Activated CD4-positive, alpha-beta memory T cell treated with anti-CD3 and anti-CD28 coated beads, Interleukin-2, amount 10 ng/mL, durations not matched to agents 7 days and 5 days (primary cell): ENCODE measurements at places on chromosomes 4 and X.

GRCh38 chr4:152467101-152467500, 68.8 kb downstream of the FBXW7 start:
- no peak for DNase-seq

DNA sequence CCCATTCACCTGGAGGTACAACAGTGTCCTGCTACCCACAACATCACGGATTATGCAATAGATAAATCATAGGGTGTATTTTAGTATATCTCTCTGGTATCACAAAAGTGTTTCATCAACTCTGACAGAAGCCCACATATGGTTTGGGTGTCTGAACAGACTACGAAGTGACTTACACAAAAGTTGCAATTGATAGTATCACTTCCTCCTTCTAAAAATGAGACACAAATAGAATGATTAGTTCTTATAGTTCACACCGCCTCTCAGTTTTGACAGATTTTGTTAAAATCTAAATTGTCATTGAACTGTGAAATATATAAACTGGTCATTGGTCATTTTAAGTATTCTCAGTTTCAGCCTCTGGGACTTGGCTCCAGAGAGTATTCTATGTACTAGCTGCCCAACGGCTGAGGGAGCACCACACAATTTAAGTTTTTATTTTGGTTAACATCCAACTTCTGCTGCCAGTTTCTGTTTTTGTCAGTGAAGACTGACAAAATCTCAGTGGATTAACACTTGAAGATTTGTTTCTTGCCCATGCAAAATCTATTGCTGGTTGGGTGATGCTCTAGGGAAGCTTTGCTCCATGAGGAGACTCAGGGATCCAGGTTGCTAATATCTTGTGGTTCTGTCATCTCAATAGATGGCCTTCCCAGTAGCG, 113.8 kb upstream of the PUDP start:
- no peak for DNase-seq

GRCh38 chr4:149552601-149553000, 263.0 kb downstream of the IQCM start:
- no peak for DNase-seq

DNA sequence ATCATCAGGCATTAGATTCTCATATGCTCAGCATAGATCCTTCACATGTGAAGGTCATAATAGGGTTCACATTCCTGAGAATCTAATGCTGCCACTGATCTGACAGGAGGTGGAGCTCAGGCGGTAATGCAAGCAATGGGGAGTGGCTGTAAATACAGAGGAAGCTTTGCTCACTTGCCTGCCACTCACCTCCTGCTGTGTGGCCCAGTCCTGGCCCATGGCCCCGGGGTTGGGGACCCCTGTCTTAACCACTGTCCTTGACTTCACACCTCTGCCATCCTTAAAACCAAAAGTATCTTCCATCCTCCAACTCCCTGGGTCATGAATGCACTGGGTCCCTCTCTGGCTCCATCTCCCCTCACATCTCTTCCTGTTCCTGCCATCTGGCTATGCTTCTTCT, 129.1 kb downstream of the HMX1 start:
- no peak for DNase-seq

DNA sequence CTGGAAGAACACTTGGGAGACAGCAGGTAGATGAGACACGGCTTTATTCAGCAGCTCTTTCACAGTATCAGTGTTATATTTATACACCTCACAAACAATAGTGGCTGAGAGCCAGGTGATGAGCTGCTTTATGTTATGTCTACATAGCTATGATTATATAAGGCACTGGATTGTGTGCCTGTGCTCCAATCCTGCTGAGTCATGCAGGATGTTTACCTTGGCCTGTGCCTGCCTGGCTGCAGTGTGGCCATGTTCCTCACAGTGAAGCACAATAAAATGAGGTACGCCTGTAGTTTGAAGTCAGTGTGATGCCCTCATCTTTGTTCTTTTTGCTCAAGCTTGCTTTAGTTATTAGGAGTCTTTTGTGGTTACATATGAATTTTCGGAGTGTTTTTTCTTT, 31.3 kb downstream of the CXCL13 start:
- DNase-seq = no peak

DNA sequence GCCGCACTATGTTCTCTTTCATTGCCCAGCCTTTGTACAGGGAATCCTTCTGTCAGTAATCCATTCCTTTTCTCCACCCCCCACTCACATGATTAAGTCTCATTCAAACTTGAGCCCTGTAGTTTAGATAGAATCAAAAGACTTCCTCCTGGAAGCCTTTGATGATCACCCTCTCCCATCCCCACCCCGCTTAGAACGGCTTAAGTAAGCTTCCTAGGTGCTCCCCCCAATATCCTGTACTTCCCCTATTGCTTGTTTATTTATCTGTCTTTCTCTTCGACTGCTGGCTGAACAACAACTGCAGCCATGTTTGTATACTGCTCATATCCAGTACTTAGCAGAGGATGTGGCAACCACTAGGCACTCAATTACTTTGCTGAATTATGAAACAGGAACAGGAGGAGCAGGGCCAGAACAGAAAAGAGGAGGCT, 38.5 kb upstream of the GPC3 start:
- no peak for DNase-seq

DNA sequence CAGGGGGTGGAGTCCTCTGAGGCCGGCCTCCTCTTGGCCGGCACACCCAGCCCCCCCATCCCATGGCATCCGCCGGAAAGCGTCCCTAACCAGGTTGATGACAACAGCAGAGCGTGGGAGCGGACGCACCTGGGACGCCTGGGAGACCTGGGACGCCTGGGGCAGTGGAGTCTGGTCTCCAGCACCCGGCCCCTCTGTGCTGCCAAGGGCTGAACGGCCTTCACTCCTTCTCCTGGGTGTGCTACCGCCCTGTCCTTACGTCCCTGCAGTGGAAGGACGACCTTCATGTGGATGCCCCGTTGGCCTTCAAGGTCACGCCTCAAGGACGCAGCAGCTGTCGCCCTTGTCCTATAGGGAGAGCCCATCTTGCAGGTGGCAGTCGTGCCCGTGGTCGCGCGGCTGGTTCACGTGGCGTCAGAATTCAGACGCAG, 26.9 kb downstream of the NKX1-1 start:
- DNase-seq = no peak

- no peak for DNase-seq
Measured at GRCh38 chrX:140495739-140496138, 9.1 kb downstream of the SOX3 start.

GRCh38 chr4:77036206-77036605, 39.6 kb downstream of the CCNI start:
- no peak for DNase-seq

GRCh38 chr4:77818602-77819403, at the start of gene CNOT6L:
Gene CNOT6L (minus strand): TSS chr4:77819368. CDS start chr4:77819308, 60 bp downstream.
- peak; percentile 78 for DNase-seq

- DNase-seq = no peak
Measured at GRCh38 chr4:150131581-150132228, 53.5 kb downstream of the DCLK2 start.

- DNase-seq = no peak
Measured at GRCh38 chr4:160825644-160826338, 1338.0 kb downstream of the FSTL5 start.

DNA sequence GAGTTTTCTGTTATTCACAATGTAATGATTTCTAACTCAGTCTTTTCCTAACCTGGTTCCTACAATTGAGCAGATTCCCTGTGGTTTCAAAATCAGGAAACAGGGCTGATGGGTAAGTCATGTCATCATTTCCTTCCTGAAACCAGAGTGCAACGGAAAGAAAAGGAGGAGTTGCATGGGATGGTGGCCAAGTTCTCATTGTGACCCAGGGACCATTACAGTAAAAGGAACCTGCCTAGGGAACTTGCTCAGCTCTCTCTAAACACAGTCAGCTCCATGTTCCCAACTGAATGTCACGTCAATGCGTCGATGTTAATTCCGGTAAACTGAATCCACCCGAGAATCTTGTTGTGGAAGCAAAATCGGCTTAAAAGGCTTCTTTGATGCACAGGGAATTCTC, 51.2 kb downstream of the LGI2 start:
- no peak for DNase-seq

GRCh38 chrX:143754183-143754582, 33.6 kb upstream of the SPANXN2 start:
- no peak for DNase-seq

- DNase-seq = no peak
Measured at GRCh38 chr4:148054275-148054674, 322.4 kb downstream of the ARHGAP10 start.

DNA sequence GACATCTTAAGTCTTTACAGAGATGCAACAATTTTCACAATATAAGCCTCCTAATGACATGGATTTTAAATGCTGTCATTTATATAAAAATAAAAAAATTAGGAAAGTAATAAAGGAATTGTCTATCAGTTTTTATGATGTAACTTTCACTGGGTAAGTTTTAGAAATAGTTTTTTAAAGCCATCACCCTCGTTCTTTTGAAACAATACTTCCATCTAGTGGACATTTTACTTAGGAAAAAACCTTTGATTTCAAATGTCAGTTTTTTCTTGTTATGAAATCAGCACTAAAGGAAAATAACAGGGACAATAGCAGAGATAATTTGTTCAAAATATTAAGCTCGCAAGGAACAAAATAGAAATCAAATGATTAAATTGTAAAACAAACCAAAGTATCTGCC, 24.3 kb upstream of the NDNF start:
- DNase-seq = no peak

GRCh38 chrX:10072786-10073568, 83.8 kb upstream of the CLCN4 start:
- DNase-seq = no peak

- no peak for DNase-seq
Measured at GRCh38 chr4:66178906-66179305, 508.6 kb upstream of the EPHA5 start.

DNA sequence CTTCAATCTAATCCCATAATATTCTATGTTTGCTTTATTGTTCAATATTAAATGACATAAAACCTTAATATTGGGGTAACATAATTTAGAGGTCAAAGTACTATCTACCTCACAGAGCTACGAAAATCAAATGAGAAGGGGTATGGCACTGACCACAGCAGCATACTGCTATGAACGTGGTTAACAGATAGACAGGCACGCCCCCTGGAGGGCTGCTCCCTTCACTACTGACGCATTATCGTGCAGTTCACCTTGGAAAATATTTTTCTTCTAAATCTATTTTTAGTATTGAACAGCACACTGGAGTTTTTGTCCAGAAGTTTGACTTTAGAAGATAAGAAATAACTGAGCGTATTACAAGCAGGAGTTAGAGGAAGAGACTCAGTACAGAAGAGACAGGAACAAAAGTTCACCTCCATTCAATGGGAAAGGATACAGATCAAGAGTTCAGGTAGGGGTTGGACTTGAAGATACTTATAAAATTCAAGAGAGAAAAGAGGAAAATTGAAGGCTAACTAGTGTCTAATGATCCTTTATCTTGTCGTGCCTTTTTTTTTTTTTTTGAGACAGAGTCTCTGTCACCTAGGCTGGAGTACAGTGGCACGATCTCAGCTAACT, 22.7 kb downstream of the MAP9 start:
- peak; percentile 41 for DNase-seq

DNA sequence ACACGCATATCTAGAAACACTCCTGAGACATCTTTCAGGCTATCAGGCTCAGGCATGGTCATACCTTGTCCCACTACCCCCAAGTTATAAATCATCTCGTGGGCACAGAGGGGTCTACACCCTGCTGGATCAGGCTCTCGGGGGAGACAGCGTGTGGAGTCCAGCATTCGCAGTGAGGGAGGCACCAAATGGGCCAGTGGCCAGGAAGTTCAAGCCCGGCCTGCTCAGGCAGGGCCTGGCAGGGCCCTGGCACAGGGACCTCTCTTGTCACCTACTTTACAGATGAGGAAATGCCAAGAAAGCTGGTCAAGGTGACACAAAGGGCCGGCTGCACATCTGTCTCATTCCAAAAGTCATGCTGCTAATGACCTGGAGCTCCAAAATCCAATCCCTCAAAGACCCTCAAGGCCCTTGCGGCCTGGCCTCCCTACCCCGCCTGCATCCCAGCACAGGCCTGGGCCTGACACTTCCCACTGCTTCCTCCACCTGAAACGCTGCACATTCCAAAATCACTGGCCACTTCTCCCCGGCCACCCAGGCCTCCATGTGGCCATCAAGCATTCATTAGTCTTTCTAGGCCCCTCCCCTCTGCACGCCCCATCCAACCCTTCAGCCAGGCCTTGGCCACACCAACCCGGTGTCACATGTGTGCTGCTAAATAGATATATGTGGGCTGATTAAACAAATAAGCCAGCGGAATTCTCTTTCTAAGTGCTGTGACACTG, 35.6 kb downstream of the ACOX3 start:
- DNase-seq = no peak

DNA sequence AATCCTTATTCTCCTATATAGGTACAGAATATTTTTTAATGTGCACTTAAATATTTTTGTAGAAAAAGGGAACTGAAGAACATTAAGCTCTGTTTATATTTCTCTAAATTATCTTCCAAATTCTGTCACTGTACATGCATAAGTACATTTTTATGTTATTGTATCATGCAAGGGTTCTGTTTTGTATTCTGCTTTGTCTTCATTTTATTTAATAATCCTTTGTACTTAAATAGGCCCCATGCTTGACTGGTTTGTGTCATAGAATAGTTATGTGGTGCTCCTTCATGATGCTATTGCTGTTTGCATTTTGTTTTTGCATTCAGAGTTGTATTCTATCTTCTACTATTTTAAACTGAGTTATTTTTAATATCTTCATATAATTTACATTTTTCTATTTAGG, 111.9 kb upstream of the EDNRA start:
- no peak for DNase-seq

- DNase-seq = no peak
Measured at GRCh38 chrX:7771788-7772438, 71.1 kb upstream of the VCX start.

- DNase-seq = no peak
Measured at GRCh38 chrX:12702509-12703091, 88.6 kb upstream of the PRPS2 start.

DNA sequence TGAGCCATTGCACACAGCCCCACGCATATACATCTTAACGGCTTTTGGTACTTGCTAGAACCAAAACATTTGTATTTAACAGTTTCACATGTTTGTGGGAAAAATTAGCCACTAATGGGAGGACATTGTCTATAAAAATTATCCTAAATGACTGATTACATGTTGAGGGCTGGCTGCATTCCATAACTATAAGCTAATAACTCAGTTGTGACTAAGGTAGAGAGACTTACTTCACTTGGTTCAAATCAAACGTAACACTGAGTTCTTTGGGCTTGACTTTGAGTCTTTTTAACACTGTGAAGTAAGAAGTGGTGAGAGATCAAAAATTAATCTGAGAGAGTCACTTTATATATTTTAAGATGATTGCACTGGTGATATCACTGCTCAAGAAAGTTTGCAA, 47.9 kb upstream of the PGRMC2 start:
- DNase-seq = no peak

GRCh38 chrX:96435378-96436035, 249.1 kb upstream of the DIAPH2 start:
- no peak for DNase-seq

DNA sequence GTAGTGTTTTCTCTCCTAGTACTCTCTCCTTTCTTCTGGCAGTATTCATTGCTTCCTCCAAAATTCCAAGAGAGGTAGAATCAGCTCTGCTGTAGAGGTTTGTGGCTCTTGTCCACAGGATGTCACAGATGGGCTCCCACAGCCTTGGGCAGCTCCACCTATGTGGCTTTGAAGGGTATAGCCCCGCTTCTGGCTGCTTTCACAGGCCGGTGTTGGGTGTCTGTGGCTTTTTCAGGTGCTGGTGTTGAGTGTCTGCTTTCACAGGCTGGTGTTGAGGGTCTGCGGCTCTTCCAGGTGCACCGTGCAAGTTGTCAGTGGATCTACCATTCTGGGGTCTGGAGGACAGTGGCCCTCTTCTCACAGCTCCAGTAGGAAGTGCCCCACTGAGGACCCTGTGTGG, 7.9 kb upstream of the AADAT start:
- no peak for DNase-seq

GRCh38 chr4:181753207-181753606, 490.0 kb upstream of the TENM3 start:
- DNase-seq = no peak

- DNase-seq = no peak
Measured at GRCh38 chrX:52420824-52421443, 52.1 kb downstream of the XAGE2 start.
